A549 treated with AZD2906 at 1 μM for 4 hours (cell line): ENCODE measurements at places on chromosomes 2 and 18. TPM values are rescaled to one million over a fixed set of nuclear protein-coding genes. Genes with fewer than 3 reads are reported as not detected.

Gene OSBPL1A
- total RNA-seq = 13.2 to 20.4 TPM (median 15.3 TPM) in 5 replicates

Gene SLC4A5
- 0.15 to 0.47 TPM (median 0.24 TPM) in 5 replicates for total RNA-seq

Gene HSPD1
- 504 to 654 TPM (median 563 TPM) in 5 replicates for total RNA-seq

Gene PLA2R1
- 1.7 to 2.8 TPM (median 2.3 TPM) in 5 replicates for total RNA-seq

Gene RNU2-63P
- 1.4 TPM in 1 of 5 replicates, not detected in the others for total RNA-seq

Gene SH3RF3
- 0.47 to 0.71 TPM (median 0.66 TPM) in 5 replicates for total RNA-seq

Gene ZNF532
- total RNA-seq = 19.5 to 26.6 TPM (median 21.4 TPM) in 5 replicates

Gene FAM237A
- total RNA-seq = not detected in 5 replicates

Gene CYP27A1
- total RNA-seq = 0.09 to 0.18 TPM (median 0.11 TPM) in 5 replicates

Gene SNTG2
- not detected in 5 replicates for total RNA-seq

Gene SLC38A11
- 0.02 to 0.22 TPM (median 0.08 TPM) in 3 of 5 replicates, not detected in the others for total RNA-seq

Gene CPO
- 0.05 to 0.11 TPM (median 0.09 TPM) in 4 of 5 replicates, not detected in the other for total RNA-seq

Gene IL1R2
- 0.53 to 1.5 TPM (median 1.2 TPM) in 5 replicates for total RNA-seq

Gene RAD51AP2
- total RNA-seq = not detected in 5 replicates

Gene LOXHD1
- not detected in 5 replicates for total RNA-seq

Gene PAX3
- total RNA-seq = not detected in 5 replicates

Gene FBXO48
- total RNA-seq = 0.40 to 0.61 TPM (median 0.56 TPM) in 5 replicates
